ENCODE measurements at places on chromosomes 7 and 10.

- DNase-seq = peak; percentile 53
These were observed 25.6 kb upstream of the CRTAC1 start for GRCh38 chr10:98055841-98056516.

- DNase-seq = no peak
These were observed 29.0 kb downstream of the FGFBP3 start for GRCh38 chr10:91880310-91880709.

DNA sequence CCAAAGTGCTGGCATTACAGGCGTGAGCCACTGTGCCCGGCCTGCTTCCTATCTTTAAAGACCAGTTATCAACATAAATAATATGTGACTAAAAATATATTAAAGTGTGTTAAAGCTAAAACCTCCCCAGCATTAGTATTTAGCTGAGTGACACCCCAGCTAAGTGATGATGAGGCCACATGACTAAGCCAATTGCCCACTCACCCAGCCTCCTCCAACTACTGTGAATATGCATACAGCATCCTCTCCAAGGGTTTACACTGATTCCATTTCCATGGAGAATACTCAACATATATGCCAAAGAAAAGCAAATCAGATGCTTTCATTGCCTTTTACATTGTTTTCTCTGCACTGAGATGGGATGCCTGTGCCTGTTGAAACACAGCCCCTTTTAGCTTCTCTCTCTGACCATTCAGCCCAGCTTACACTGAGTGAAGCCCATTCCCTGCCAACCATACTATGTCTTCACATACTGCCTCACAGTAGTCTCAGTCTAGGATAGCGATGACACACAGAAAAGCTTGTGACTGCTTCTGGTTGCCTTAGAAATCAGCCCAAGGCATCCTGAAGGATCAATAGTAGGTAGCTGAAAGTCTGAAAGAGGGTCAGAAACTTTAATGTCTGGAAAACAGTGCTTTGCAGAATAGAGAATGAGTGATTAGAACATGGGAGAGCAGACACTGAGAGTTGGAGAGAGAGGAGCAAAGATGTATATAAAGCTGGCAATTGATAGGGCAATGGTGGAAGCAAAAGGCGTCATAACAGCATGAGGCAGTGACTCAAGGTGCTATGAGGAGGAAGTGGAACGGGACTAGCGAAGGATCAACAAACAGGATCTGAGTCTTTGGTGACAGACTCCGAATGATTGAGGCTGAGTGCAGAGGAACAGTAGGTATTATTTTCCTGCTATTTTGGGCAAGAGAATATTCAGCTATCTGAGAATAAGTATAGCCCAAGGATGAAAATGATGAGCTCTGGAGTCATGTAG lies 19.8 kb upstream of the ATE1 start:
- no peak for DNase-seq

- no peak for DNase-seq
These were observed at the start of gene PRPS1L1 for GRCh38 chr7:18027628-18028027. Gene PRPS1L1 (minus strand): TSS chr7:18027846.

GRCh38 chr7:47475880-47476227 lies 106.1 kb downstream of the TNS3 start:
- no peak for DNase-seq

GRCh38 chr10:34696423-34696822 lies 118.7 kb downstream of the PARD3 start:
- no peak for DNase-seq

DNA sequence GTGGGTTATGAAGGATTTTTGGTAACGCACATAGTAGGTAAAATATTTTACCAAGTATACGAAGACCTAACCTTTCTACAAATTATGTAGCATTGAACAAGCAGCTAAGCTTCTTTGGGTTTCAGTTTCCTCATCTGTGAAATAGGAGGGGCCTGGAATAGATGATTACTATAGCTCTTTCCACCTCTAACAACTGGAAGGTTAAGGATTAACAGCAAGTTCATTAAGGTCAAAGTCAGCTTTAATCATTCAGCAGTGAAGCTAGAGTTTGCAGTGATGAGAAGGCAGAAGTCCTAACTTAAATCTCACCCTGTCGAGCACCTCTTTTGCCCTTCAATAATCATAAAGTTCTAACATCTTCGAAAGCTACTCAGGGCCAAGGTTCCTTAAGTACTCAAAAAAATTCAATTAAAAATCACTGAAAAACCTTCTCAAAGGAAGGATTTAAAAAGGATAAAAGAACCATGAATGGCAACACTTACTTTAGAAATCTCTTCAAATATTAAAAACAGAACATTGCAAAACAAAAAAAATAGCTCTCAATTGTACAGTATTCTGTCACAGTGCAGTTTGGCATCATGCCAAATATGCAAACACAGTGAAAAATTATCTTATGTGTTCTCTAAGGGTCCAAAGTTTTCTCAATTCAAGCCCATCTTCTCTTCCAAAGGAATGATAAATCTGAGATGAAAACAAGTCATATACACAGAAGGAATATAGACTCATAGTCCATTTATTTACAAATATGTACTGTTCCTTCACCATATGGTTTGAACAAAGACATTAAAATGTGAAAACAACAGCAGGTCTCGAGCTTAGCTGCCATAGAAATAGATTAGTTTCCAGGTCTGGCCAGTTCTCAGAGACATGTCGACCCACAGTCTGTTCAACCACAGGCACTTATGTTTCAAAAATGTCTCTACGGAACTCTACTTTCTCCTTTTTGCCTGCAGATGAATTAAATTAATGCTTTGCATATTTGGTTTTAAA lies 152.0 kb upstream of the SLC13A1 start:
- no peak for DNase-seq

DNA sequence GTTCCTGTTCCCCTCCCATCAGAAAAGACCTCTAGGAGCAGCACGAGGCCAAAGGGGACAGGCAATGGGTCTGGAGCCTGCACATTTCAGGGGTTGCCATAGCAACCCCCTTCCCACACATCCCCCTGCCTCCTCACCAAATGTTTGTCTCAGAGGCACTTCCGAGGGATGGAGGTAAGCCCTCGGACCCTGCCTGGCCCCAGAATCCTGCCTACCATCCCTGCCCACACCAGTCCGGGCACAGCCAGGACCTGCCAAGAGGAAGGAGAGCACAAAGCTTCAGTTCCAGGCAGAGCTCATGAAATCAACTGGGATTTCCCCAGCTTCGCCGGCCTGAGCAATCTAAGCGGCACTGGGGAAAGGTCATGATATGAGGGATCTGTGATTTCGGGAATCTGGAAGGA lies 175.0 kb upstream of the PLXNA4 start:
- no peak for DNase-seq
